HCEC 1CT (cell line): ENCODE measurements at places on chromosomes 11 and 22.

GRCh38 chr11:121344824-121345223 lies 52.3 kb downstream of the SC5D start:
- no peak for DNase-seq

DNA sequence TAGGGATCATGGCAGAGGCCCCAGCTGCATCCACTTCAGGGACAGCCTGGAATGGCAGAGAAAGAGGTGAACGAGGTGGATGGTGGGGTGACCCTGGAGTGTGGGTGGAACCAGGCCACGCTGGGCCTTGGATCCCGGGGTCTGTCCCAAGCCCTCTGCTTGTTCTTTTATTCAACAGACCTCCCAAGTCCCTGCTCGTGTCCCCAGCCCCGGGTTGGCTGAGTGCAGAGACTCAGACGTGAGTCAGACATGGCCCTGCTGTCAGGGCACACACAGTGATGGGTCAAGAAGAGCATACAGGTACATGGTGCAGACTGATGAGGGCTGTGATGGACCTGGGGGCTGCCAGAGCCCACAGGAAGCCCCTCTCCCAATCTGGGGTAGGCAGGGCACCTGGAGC lies 6.6 kb downstream of the ARHGAP8 start:
- DNase-seq = no peak

DNA sequence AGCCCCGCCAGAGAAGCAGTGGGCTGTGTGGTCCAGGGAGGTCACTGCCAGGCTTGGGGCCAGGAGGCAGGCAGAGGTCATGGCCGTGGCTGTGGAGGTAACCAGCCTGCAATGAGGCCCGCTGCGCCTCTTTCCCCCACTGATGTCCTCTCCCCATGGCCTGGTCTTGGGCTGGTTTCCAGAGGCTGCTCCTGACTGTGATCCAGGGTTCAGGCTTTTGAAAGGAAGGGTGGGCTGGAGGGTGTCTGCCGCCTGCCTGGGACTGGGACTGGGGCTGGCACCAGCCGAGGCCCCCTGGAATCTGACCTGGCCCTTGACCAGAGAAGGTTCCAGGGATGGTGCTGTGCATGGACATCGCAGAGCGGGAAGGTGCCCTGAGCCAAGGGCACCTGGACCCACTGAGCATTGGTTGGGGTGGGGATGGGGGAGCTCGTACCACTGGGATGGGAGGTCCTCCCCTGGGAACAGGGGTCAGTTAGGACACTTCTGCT lies 59.6 kb upstream of the THY1 start:
- DNase-seq = no peak

DNA sequence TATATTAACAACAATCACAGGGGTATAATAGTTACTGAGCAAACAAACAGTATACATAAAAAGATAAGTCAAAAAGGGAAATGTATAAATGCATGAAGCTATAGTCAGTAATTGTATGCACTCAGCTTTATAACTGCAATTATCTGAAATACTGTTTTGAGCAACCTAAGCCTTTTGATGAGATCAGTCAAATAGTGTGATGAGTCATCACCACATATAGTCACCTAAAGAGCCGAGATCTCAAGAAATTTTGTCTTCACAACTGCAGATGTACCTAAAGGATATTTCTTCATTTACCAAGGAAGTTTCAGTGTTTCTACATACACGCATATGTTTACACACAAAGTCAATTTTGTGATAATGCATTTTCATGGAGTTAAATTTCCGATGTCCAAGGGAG lies 5.4 kb upstream of the OR51A2 start:
- DNase-seq = no peak

- DNase-seq = peak; percentile 82
Measured at GRCh38 chr22:29813563-29813962, 24.5 kb downstream of the ASCC2 start.

DNA sequence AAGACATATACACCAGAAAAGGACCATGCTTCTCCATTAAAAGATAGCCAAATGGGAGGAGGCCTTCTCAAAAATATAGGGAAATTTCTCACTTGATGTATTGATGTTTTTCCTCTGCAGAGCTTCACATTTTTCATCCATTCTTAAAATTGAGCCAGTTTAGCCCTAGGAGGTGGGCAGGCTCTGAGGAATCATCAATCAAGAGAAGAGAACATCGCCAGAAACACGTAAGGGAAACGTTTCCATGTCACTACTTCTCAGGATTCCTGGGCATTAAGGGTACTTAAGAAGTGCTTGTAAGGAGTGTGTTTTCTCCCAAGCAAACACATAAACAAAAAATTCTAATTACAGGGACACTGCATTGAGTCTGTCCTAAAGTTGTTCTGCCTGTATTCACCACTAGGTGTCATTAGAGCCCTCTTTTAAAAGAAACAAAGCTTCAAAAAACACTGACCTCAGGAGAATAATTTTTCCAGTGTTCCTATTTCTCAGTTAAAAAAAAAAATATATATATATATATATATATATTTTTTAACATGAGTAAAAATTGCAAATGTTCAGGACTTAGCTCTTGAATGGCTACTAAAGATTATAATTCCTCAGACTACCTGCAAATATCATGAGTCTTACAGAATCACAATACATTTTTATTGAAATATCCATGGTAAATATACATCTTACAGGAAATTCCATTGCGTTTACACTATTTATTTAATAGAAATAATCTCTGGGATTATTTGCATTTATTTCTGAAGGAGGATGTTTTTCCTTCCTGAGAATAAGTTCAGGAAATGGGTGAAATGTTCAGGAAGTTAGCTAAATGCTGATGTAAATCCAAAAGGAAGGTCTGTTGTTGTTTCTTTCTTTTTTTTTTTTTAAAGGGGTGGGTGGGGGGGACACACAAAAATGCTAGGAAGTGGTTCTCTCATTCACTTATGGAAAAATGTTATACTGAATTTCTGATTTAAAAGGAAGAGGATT lies 16.0 kb downstream of the FZD4 start:
- DNase-seq = peak; percentile 63

DNA sequence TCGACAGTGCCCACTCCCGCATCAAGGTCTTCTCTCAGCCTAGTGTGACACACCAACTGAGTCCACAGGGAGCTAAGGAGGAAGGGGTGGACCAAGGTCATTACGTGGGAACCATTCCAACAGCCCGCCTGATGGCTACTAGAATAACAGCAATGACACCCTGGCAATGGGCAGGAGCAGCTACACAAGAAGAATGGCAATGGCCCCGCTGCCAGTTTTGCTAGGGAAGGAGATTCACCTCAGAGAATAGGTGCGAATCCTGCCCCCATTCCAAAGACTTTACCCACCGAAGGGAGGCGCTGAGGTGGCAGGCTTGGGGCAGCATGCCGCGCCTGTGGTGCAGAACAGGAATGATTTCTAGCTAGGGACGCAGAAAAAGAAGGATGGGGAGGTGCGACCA lies 9.1 kb downstream of the WT1 start:
- DNase-seq = no peak

GRCh38 chr11:8624698-8625097 lies 30.7 kb upstream of the STK33 start:
- no peak for DNase-seq

DNA sequence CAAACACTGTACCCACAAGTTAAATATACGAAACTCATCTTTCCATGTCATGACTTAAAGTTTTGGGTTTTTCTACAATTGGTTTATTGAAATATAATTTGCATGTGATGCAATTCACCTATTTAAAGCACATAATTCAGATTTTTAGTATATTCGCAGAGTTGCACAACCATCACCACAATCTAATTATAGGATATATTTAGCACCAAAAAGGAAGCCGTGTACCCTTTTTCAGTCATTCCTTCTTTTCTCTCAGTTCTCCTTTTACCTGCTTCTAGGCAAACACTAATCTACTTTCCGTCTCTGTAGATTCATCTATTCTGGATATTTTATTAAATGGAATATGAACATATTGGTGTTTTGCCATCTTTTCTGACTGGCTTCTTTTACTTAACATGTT lies 1458.1 kb upstream of the TENM4 start:
- no peak for DNase-seq

DNA sequence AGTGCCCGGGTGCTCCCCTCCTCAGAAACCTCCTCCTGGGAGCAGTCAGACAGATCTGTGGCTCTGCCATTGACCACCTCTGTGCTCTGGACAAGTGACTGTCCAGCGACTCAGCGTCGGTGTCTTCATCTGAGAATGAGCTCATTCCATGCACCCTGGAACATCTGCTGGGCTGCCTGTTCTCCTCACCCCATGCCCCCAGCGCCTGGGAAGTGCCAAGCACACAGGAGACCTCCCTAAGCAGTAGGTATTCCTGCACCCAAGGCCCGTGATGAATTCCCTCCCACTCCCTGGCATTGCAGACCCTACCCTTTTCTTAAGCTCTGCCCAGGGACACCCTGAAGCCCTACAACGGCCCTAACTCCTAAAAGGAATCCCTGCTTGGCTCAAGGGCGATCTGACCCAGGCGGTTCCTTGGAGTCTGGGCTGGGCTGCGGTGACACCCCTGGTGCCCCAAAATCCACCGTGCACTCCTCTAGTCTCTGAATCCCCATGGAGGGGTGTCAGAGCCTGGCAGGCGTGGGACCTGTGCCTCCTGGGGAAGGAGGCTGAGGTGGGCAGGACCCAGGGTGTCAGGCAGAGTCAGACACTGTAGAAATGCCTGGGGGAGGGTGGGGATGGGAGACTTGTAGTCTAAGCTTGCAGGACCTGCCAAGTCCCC lies 92.0 kb downstream of the CEP164 start:
- DNase-seq = peak; percentile 55

GRCh38 chr11:8287703-8288102 lies 24.0 kb upstream of the LMO1 start:
- DNase-seq = no peak

DNA sequence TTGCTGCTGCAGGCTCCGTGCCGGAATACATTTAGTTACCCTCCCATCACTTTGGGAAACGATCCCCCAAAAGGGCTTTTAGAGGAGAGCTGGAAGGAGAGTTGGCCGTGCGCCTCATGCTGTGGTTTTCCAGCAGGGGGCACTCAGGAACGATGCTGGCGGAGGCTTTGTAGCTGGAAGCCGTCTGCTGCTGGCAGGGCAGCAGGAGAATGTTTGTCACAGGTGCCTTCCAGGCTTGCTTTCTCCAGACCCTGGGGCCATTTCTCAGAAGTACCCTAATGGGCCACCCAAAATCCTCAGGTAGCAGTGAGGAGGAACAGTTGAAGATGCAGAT lies 30.0 kb upstream of the CABP7 start:
- DNase-seq = peak; percentile 28

DNA sequence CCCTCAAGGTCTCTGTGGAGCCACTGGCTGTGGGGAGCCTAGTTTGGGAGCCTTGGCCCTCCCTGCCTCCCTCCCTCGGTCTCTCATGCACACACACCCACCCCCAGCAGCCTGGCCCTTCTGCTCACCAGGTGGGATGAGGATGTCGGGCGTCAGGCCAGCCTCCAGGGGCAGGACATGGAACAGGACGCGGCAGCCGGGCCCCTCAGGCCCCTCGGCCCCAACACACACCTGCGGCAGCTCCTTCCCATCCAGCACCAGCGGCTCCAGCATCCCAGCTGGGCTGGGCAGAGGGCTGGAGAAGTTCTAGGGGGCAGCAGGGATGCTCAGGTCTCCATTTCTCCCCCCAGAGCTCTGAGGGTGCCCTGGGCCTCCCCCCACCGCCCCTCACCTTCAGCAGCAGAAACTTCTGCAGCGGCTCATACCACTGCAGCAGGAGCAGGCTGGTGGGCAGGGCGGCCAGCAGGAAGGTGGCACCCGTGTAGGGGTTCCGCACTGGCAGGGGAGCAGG lies 11.2 kb downstream of the MAP4K2 start:
- no peak for DNase-seq

- DNase-seq = no peak
Measured at GRCh38 chr11:64869571-64870175, 8.7 kb downstream of the EHD1 start.
